Stimulated activated CD4-positive, alpha-beta T cell treated with anti-CD3 and anti-CD28 coated beads, TNF-alpha, amount 100 ng/mL, for 4 hours (primary cell): ENCODE measurements at places on chromosomes 3 and 15.

DNA sequence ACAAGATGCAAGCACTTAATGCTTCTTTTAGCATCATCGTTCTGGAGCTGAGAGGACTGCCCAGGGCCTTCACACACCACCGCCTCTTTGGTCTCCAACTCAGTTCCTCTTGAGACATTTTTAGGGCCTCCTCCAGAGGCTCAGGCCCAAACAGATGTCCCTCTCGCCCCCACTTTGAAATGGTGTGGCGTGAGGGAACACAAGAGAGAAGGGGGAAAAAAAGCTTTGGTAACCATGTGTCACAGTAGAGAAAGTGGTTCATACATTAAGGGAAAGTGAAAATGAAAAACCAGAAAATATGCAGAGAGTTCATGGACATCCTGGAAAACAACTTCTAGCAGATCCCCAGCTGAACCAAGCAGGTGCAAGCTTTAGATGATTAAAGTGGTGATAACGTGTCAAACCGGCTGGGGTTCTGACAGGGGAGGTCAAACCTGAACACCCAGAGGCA, 33.1 kb upstream of the FOXP1 start:
- no peak for DNase-seq

DNA sequence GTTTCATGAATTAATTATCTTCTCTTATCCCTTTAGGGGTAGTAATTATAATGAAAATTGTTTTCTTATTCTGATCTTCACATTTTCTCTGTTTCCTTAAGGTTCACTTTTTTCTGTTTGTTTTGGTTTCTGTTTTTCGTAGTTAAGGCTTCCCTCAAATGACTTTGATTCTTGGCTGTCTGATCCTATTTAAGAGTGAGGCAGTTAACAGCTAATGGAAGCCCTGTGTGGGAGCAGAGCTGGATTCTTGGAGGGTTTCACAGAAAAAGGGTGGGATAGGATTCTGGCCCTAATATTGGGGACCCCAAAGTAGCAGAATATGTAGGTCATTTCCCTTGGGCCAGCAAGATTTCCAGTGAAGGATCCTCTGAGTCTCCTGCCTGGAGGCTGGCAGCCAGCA, 6.8 kb upstream of the AMOTL2 start:
- DNase-seq: no peak

- DNase-seq: no peak
Measured at GRCh38 chr3:188589071-188589470, 435.1 kb downstream of the LPP start.

GRCh38 chr3:19432669-19433068, 284.4 kb downstream of the KCNH8 start:
- DNase-seq: no peak

DNA sequence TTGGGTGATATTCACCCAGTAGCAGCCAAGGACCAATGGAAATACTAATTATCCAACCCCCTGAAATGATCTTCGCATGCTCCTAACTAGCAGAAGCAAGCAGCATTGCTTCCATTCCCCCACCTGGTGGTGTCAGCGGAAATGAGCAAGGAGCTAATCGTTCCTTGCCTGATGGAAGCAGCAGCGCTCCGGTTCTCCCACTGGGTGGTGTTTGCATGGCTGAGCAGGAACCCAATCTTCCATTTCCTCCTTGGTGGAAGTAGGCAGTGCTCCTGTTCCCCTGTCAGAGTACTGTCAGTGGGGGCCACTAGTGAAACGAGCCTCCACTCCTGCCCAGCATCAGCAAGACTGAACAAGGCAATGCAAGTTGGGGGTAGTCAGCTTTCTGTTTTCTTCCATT, 311.5 kb downstream of the CACNA2D3 start:
- no peak for DNase-seq

- DNase-seq: no peak
Measured at GRCh38 chr15:85620690-85621049, 174.1 kb downstream of the KLHL25 start.

DNA sequence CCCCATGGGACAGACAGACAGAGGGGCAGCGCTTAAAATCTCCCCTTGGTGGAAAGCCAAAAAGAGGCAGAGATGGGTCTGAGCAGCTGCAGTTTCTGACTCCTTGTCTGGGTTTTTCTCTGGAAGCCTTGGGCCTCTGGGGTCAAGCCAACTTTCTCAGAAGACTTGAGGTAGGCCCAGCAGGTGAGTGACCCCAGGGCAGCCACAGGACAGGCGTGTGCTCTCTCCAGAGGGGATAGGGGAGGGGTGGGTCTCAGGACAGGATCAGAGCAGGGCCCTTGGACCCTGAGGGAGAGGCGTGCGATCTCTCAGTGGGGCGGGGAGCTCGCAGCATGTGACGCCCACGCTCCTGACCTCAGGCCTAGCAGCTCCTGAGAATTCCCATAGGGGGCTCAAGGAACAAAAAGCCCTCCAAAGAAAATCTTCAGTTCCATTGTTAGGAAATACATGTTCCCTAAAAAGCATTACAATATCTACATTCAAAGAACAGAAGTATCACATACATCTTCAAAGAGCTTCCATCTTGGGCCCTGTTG, 34.6 kb upstream of the DUSP7 start:
- no peak for DNase-seq

DNA sequence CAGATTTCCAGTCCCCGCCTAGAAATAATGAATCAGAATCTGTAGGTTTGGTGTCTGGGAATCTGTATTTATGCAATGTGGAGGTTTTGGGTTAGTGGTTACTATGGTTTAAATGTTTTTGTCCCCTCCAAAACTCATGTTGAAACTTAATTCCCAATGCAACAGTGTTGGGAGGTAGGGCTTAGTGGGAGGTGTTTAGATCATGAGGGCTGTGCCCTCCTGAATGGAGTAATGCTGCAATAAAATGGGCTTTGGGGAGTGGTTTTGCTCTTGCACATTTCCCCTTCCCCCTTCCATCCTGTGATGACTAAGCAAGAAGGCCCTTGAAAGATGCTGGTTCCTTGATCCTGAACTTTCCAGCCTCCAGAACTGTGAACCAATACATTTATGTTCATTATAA, 9.2 kb upstream of the RFC4 start:
- no peak for DNase-seq

DNA sequence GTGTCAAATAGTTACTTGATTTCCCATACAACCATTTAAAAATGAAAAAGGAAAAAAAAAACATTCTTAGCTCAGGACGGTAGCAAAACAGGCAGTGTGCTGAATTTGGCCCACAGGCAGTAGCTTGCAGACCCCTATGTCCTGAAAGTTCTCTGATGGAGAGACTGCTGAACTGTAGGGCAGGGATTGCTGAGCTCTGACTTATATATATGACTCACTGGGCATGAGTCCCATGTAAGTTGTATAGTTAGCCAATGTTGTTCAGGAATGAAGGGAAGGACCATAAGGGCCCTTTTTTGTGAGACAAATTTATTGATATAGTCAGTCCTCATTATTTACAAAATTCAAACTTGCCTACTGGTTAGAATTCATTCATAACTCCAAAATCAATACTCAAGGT, 36.9 kb upstream of the FRMD4B start:
- DNase-seq: no peak

DNA sequence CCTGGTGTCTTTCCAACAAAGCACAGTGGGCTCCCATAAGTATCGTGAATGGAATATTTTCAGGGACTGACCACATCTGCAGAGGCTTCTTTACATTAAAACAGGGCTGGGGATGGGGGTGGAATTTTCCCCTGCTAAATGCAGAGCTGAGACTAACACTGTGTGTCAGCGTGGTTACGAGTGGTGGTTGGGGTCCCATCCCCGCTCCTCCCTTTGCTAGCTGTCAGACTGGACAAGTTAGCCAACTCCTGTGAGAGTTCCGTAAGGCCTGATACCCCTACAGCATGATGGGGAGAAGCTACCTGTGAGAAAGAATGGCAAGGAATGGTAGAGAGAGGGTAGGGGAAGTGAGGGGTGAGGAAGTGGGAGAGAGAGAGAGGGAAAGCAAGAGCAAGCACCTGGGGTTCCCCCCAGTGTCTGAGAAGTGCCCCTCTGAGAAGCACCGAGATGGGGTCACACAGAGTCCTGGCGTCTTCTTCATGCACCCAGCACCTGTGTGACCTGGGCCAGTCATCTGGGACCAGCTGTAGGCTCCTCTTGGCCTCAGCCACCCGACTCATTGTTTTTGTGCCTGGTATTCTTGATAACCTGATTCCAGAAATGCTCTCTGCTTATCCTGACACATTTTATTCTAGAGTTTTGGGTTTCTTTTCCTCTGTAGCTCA, 395.8 kb downstream of the CACNA2D3 start:
- DNase-seq: no peak

GRCh38 chr3:151477591-151478334, 16.9 kb upstream of the IGSF10 start:
- no peak for DNase-seq

DNA sequence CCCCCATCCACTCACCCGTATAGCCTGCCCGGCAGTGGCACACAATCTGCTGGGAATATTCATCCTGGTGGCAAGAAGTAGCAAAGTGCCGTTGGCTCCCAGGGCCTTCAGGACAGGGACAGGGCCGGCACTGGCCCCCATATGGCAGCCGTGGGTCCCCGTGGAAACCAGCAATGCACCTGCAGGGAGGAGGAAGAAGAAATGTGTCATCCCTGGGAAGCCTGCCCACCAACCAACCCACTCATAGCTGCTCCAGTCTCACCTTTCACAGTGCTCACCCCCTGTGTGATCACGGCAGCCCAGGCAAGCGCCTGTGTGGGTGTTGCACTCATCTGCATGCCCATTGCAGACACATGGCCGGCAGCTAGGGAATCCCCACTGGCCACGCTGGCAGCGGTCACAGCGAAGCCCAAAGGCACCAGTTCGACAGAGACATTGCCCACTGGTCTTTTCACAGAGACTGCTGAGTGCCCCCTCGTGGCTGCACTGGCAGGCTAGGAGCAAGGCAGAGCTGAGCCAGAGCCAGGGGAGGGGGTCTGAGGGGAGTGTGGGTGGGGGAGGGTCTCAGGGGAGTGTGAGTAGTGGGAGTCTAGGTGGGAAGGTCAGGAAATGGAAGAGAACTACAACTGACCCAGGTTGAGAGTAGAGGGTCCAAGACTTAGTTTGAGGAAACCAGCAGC, 4.5 kb upstream of the USP19 start:
- DNase-seq: no peak
